CMK (cell line): ENCODE measurements at places on chromosomes 5 and 9.
A peak's percentile ranks its signal among the peaks of the same experiment; 100 is the strongest.

DNA sequence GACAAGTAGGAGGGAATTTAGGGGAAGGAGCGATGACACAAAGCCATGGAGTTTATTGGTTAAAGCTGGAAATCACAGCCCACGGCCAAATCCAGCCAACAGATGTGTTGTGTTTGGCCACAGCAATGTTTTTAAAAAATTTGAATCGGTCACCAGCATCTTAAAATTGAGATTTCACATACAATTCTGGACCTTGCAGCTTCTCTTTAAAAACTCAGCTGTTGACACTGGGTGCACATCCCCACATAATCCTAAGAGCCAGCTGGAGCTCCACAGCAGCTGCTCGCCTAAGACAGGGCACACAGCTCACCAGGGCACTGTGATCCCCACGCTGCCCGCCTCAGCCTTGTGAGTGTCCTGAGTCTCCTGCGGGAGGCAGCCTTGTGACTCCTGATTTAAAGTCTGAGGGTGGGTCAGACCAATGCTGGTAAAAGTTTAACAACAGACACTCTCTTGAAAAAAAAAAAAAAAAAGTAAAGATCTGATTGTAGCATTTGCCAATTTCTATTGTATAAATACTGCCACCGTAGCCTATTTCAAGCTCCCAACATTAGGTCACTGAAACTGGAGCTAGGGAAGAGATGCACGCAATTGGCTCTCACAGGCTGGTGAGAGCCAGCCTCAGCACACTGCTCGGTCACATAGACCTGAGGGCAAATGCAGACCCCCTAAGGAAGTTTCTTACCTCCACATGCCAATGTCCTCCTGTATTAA, 124.8 kb downstream of the HSD17B3 start:
- no peak for DNase-seq

- DNase-seq = no peak
Observed at GRCh38 chr5:140883927-140884697, 2.2 kb downstream of the PCDHA13 start.

DNA sequence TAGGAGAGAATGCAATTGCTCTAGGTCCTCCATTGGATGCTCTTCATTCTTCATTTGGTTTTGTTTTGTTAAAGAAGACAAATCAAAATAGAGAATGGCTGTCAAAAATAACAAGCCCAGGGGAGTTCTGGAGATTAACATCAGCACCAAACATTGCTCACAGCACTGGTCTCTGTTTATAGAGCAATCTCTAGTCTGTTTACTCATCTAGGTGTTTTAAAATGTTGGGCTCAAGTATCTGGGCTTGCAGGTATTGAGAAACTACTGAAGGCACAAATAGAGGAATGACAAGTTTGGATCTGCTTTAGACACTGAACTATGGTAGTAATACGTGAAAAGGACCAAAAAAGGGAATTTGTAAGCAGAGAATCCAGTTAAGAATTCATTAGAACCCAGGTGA, 77.0 kb upstream of the TMC1 start:
- DNase-seq = no peak

- DNase-seq = no peak
Observed at GRCh38 chr5:594226-594860, 17.8 kb upstream of the CEP72 start.

- DNase-seq = no peak
Observed at GRCh38 chr5:103503066-103503465, 59.5 kb downstream of the NUDT12 start.

DNA sequence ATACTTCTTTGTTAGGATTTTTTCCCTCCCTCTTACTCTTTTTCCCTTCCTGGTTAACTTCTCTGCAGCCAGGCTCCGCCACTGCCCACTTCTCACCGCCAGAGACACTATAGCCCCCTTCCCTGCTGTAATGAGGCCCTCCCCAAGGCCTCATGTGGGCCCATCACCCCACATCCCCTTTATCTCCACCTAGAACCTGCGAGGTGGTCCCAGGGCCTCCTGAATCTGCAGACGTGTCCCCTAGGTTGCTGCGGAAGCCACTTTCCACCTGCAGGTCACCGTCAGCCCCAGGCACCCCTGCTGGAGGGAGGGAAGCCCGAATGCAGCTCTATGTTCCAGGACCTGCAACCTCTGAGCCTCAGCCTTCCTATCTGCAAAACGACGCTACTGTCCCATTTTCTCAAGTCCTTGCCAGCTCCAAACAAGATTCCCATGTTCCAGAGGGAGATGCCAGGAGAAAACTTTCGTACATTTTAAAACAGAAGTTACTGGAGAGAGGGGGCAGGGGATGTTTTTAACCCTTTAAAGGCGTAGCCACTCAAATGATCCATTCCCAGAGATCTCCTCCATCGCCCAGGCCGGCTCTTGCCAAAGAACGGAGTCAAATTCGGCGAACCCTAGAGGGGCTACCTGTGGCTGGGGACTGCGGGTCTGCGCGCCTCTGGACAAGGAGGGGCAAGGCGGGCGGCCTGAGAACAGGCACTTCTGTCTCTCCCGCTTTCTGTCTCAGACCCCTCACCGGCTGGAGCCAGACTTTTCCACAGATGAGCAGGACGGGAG, 929 bp downstream of the SH3PXD2B start:
- no peak for DNase-seq

- peak; percentile 29 for DNase-seq
Observed at GRCh38 chr9:105243015-105243686, 1.3 kb upstream of the SLC44A1 start.

DNA sequence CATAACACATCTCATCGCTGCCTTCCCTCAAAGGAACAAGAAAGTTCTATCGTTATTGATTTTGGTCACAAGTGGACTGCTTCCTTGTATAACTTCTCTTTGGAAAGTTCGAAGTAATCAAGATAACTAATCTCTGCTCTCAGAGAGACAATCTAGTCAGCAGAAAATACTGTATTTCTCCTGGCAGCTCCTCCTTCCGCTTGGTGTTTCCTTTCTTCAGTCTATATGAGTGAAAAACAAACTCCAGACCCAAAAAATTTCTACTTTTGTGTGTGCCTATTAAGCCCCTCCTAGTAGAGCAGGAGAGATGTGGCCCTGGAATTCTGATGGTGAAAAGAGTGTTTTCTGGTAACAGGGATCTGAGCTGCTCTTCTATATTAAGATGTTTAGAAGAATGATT, 24.5 kb downstream of the OSTF1 start:
- DNase-seq = no peak

DNA sequence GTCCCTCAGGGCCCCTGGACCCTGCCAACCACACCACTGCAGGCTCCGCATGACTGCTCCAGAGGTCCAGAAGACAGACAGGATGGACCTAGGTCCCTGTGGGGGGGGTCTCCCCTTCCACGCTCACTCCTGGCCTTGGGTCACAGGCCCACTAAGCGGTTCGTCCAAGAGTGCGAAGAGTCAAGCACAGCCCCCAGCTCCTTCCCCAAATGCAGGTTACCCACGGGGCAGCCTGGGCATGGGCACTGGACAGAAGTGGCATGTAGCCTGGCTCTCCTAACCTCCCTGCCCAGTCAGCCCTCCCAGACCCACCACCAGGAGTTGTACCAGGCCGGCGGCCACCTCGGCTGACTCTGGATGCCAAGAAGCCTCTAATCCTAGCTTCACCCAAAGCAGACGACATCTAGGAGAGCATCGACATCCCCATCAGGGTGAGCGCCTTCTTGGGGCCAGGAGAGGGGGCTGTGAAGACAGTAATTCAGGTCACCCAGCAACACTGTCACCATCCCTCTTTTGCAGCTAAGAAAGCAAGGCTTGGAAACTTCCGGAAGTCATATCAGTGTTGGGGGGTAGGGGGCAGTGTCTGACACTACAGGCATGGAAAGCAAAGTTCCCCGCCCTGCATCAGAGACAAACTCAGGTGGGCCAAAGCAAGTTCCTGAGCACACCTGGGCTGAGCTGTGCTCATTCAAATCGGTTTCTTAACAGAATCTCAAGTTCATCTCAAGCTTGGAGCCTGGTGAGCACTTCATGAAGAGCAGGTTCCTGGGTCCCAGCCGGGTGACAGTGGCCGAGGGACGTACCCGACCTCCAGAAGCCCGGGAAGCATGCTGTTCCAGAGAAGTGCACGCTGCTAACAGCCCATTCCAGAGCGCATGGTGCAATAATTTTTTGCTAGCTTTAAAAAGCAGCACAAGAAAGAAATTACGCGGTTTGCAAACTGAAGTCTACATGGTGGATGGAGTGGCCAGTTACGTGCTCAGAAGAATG, 68.7 kb downstream of the SEMA4D start:
- no peak for DNase-seq

DNA sequence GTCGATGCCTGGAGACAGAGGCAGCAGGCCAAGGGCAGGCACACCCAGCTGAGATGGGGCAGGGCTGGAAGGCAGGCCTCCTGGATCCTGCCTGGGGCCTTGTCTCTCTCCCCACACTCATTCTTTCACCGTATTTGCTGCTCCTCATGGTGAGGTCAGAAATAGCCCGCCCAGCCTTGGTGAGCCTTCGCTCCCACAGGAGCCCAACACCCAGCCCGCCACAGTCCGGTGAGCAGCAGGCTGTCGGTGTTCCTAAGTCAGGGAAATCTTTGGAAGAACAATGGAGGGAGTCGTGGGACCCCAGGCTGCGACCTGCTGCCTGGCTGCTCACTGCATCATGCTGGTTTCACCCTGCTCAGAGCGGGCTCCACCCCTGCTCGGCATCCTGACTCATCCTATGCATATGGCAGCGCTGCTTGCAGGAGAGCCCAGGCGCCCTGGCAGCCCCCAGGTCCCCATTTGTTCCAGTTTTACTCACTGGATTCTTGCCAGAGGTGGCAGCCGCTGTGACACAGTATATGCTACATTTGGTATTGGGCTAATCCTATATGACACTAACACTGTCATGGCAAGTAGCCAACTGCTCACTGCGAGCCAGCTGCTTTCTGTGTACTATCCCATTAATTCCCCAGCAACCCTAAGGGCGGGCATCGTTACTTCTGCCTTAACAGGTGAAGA, 53.2 kb upstream of the NCS1 start:
- no peak for DNase-seq

DNA sequence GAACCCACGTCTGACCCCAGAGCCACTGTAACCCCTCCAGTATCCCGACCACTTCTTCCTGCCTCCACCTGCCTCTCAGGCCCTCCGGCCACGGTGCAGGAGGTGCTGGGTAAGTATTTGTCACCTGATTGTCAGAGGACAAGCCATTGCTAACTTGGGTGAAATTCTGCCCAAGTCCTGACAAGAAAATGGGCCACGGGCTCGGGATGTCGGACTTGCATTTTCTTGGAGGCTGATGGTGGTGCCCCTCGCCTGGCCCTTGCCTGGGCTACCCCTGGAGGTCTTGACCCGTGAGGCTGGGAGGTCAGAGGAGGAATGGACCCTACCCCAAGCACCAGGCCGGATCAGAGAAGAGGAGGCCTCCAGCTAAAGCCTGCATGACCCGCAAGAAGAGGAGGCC, 149.7 kb upstream of the COL5A1 start:
- no peak for DNase-seq

DNA sequence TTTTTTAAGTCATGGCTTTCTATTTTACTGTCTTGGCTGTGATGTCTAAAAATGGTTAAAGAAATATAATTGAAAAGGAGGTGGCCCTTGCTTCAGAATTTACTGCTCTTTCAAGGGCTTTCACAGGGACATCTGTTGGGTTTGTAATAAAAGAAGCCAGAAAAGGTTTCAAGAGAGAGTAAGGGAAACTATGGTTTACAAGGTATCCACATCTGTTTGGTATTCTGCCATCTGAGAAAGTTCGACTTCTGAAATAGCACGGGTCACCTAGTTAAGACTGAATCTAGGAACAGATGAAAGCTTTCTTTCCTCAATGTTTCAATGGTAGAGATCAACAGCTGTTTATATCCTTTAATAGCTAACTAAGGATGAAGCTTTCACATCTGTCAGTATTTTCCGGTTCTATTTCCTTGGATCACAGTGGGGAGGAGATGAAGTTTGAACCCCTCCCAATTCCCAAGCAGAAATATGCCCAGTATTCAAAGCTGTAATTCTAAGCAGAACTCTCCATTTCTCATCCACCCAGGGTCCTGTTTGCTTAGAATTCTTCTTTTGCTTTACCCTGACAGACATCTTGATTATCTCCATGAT, 72.8 kb upstream of the IFNK start:
- DNase-seq = no peak

DNA sequence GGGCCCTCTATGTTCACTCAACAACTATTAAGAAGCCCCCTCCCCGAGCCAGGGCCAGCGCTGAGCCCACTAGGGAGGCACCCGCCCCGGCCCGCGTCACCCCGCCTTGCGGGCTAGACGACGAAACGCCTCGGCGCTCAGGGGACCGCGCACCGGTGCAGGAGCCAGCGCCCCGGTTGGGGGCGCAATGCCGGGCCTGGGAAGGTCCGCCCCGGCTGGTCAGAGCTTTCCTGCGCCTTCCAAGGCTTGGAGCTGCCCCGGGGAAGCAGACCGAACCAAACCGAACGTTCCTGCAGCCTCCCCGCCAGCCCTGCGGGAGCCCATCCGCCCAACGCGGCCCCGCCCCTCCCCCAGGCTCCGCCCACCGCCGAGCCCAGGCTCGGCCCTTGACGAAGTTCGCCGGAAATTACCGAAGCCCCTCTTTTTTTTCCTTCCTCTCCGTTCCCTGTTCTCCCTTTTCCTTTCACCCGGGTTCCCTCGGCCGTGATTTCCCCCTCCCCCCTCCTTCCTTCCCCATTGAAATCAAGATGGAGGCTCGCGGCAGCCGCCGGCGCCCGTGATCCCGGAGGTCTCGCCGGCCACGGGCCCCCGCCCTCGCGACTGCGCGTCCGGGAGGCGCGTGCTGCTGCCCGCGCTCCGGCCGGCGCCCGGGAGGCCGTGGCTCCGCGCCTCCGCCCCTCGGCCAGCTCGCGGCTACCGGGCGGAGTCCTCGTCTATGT, at the start of gene TRIO:
Gene TRIO, plus strand, starts transcription at position 516 of the 719 bp plus-strand sequence. CDS start 384 bp downstream, outside the sequence.
- DNase-seq = peak; percentile 29

GRCh38 chr5:82909771-82910170, 167.4 kb downstream of the TMEM167A start:
- no peak for DNase-seq

DNA sequence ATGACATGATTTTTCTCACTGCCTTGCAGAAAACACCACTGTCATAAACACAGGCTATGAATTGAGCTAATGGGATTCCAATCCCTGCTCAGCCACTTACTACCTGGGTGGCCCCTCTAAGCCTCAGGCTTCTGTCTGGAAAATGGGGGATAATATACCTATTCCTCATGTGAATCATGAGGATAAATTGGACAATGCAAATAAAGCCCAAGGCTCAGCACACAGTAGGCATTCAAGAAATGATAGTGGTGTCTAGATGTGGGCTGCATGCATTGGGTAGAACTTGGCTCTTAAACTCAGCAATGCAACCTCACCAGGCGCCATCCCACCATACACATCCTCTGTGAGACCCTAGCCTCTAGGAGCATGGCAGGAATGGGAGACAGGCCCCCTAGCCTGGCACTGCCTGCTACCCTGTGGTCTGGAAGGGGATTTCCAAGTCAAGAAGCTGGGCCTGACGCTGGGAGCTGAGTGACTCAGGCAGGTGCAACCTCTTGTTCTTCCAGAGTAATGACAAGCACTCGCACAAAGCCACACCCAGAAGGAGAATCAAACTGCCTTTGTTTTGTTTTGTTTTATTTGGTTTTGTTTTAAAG, 2.3 kb upstream of the TNIP1 start:
- DNase-seq = no peak

GRCh38 chr9:29332789-29333188, 1759.5 kb upstream of the C9orf72 start:
- no peak for DNase-seq
